Activated T-helper 1 cell treated with Interleukin-2 at 50 U/mL for 16 hours (primary cell): ENCODE measurements at places on chromosomes 2 and 18.

DNA sequence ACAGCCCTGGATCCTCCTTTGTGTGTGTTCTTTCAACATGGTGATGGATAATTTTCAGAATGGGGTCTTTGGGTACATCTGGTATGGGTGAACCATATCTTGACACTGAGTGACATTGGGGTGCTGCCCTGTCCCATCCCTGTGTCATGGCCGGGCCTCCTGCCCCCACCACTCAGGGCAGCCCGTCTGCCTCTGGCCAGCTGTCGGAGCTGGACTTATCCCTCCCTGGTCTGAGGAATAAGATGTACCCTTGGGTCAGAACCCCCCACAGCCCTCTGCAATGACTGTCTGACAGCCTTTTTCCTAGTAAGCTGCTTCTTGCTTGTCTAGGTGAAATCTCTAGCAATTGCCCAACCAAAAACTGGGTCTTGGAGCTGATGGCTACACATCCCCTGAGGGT is 142.9 kb downstream of the SH3RF3 start:
- no peak for DNase-seq

DNA sequence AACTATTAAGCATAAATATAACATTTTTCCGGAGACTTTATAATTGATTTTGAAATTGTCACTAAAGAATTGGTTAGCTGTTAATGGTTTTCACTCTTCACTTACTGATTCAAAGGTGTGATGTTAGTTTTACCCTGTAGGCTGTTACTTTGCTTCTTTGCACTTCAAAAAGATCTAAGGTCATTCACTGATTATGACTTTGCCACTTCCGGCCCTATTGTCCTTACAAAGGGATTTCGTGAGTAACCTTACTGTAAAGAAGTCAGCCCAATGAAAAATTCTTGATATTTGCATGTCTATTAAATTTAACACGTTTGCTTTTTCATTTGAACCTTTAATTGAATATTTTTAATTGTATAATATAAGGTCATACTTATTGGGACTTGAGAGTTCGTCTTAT is 61.4 kb downstream of the GREB1L start:
- no peak for DNase-seq

DNA sequence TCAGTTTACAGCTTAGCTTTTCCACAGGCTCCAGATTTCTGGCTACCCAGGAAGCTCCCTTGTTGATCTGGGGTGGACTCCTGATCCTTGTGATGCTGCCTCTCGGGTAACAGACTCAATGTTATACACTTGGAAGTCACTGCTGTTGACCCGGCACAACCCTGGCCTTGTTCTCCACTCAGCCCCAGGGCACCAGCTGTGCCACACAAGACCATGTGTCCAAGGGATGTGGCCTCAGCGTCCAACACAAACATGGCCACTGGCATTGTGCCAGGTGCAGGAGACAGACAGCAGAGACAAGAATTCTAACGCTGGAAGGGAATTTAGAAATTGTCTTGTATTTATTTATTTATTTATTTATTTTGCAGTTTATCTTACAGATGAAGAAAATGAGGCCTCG is 39.0 kb upstream of the PPP4R1 start:
- no peak for DNase-seq

DNA sequence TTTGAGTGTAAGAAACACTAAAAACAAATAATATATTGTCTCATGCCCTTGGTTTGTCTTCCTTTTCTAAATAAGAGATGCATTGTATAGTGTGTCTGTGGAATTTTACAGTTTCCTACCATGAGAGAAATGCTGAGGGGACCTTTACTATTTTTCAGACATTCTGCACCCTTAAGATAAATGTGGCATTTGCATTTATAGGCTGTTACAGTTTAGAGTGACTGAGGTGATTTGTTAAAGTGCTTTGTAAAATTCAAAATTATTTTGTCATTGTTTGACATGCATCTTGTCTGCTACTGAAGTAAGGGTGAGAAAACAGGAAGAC is 78.9 kb upstream of the ZSWIM2 start:
- no peak for DNase-seq

DNA sequence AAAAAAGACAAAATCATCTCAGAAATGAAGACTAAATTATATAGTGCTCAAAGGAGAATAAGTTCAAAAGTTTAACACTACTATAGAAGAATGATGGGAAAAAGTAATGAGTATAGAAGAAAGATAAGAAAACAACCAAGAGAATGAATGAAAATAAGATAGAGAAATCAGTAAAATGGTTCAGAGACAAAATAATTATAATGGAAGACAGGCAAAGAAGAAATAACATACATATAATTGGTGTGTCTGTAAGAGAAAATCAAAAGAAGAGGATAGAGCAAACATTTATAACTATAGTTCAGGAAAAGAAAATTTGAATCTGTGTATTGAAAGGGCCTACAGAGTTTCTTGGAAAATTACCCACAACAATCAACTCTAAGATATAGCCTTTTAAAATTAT is 43.5 kb downstream of the DNAH6 start:
- DNase-seq: no peak

GRCh38 chr2:45962177-45962921 is 310.9 kb downstream of the PRKCE start:
- no peak for DNase-seq

DNA sequence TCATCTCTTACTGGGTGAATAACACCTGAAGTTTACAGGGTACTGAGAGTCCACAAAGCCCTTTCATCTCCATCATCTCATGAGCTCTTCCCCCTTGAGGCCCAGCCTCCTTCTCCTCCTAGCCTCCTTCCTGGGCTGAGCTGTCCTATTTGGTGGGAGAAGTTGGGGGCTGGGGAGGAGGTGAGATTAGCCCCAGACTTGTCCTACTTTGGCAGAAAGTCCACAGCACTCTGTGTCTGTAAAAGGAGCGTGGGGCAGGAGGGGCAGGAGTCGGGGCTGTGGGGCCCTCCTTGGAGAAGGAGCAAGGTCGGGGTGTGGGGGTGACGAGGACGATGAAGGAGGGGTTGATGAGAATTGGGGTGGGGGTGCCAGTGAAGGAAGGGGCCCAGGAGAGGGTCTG is 10.0 kb upstream of the DES start:
- DNase-seq: no peak

DNA sequence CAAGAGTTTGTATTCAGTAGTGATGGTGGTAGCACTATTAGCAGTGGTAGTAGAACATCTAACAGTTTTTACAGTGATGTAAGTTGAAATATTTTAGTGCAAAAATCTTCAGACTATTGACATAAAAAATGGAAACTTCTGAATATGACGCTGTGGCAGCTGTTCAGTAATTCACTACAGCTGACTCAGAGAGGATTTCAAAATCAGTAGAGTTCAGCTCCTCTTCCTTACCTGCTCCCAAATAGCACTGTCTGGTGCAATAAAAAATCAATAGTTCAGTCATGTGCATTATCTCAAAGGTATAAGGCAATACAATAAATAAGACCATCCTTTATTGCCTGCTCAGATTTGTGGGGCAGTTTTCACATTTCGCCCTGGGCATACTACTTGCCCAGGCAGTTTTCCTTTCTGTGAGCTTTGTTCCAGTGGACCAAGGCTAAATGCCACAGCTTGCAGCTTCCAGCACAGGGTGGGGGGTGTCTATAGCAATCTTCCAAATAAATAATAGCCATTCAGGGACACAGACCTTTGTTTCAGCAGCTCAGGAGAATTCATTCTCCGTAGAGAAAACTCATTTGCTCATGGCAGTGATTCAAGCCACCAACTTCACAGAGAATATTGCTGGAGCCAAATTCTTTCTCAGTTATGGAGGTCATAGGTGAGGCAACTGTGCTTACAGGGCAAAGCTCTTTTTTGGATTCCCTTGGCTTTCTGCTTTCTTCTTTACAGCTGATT is 33.9 kb upstream of the GORASP2 start:
- no peak for DNase-seq

DNA sequence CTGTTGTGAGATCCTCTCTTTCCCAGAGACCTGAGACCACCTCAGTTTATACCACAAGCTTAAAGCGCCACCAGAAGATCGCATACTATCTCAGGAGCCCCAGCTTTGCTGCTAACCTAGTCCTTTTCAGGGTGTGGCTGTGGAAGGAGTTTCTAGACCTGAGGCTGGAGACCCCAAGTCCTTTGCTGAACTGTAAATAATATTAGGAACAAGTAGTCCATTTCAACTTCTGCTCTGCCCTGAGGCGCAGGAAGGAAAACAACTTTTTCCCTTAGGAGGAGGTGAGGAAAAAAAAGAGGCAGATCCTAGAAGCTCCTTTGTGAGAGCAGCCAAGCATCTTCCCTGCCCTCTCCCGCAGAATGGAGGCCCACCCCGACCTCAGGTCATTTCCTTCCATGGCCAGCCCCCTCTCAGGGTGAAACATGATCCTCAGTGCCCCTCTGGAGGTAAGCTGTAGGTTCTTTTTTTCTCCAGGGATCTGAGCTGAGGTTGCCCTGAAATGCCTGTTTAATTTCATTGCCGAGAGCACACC is 122.8 kb upstream of the LGALSL start:
- DNase-seq: no peak

GRCh38 chr18:518081-518480 is 17.6 kb upstream of the COLEC12 start:
- DNase-seq: no peak

DNA sequence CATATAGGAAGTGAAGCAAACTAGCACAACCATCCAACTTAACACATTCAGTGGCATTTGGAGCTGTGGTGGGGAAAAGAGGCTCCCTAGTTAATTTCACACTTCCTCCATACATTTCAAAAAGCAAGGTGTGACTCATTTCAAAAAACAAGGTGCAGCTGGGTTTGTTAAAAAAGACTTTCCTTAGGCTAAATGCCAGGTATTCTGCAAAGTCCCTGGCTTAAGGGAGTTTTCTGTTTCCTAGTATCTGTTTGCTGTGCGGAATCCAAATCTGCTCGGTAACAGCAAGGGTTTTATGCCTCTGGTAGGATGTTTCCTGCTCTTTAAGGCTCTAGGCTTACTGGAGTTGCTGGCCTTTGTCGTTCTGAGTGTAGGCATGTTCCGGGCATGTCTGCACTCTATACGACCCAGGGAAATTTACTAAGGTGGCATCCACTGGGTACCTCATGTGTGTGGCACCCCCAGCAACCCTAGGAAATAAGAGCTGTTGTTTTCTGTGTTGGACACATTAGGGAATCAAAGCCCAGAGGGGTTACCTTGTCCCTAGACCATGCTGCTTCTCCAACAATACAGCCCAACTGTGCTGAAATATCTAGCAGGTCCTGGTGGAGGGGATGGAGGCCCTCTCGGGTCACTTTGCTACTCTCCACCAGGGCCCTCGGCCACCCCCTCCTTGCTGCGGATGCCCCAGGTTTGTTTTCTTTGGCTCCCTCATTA is 634 bp upstream of the MSGN1 start:
- no peak for DNase-seq

- DNase-seq: no peak
Measured at GRCh38 chr2:9303528-9304225, 97.1 kb downstream of the ASAP2 start.

GRCh38 chr18:26746826-26747475 is 118.6 kb downstream of the AQP4 start:
- no peak for DNase-seq

GRCh38 chr2:8837795-8838140 is 355 bp upstream of the KIDINS220 start:
- DNase-seq: no peak

DNA sequence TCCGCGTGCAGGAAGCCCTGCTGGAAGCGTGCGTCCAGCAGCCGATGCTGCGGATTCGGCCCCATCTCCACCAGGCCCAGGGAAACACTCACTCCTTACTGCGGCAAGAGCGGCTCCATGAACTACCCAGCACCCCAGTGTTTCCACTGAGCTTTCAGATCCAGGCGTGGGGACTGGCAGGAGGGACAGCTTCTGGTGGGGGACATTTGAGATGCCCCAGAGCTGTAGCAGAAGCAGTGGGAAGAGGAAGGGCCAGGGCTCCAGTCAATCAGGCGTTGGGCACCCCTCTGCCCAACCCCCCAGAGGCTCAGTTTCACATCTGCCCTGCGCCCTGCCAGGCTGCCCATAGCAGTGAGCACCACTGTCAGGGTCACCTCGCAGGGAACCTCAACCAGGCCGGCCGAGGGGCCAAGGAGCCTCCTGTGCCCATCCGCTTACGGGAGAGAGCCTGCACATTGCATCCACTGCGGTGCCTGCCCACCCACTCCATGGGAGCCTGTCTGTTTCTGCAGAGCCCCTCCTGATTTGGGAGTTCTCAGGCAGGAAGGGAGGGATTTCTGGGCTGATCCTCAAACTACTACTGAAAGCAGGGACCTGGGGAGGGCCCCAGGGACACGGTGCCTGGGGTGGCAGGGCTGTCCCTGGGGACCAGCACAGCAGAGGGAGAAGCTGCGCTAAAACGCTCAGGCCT is 4.6 kb downstream of the AGXT start:
- no peak for DNase-seq

GRCh38 chr2:196105951-196106350 is 37.3 kb upstream of the DNAH7 start:
- no peak for DNase-seq

- DNase-seq: no peak
Measured at GRCh38 chr2:25558262-25558661, 115.1 kb downstream of the DTNB start.

- DNase-seq: no peak
Measured at GRCh38 chr18:11104307-11104706, 45.1 kb downstream of the PIEZO2 start.

DNA sequence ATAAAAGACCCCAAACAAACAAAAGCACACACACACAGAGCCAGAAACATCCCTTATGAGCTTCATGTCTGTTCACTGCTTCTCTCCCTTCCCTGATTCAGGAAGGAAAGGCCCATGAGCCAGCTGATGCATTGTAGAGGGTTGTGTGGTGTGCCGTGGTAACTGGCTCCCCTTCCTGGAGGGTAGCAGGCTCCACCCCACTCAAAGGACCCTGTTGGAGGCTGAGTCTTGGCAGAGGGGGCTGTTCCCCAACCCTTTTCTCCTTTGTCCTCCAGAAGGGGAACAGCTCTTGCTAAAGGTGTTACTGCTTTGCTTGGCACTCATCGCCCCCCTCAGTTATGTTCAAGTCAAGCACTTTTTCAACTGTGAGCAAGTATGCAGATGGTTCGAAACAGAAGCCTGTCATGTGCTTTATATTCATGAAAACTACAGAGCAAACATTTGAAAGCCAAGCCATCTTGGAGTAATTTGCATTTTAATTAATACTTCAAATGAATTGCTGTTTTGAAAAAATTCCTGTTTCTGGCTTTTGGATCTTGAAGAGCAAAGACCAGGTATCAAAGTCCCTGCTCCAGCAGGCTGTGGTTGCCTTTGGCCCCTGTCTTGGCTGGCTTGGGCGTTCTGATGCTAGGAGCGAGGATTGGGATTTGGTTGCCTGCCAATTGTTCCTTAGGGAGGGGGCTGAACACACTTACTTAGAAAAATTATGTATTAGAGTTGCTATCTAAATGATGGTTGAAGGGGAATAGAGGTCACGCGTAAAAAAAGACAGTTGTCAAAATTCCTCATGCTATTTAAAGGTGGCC is 267.8 kb downstream of the TSN start:
- no peak for DNase-seq

- no peak for DNase-seq
Measured at GRCh38 chr2:126799301-126799700, 99.4 kb upstream of the TEX51 start.

GRCh38 chr2:200471928-200472645 is 37.8 kb downstream of the KCTD18 start:
- DNase-seq: no peak

GRCh38 chr2:17303521-17303920 is 214.7 kb downstream of the RAD51AP2 start:
- DNase-seq: no peak

GRCh38 chr2:239046822-239047221 is 198.9 kb downstream of the TWIST2 start:
- no peak for DNase-seq

GRCh38 chr2:222439692-222440091 is 15.3 kb downstream of the SGPP2 start:
- no peak for DNase-seq
